ENCODE measurements at places on chromosomes 3 and 15.

- DNase-seq, result no peak
Observed at GRCh38 chr3:32077260-32078084, 28.9 kb upstream of the GPD1L start.

DNA sequence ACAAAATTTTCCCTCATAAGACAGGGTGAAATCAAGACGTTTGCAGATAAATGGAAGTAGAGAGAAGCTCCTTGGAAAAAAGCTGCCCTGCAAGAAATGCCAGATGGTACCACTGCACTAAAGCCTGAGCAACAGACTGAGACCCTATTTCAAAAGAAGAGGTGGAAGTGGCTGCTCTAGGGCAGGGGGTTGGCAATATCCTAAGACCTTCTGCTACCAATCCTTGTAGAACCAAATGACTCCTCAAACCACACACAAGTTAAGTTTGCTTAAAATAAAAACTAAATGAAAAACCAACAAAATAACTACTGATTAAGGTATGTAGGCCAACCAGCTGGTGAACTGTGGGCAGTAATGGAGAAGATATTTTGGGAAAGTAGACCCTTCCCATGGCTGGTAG lies 21.3 kb downstream of the RAB43 start:
- no peak for DNase-seq

DNA sequence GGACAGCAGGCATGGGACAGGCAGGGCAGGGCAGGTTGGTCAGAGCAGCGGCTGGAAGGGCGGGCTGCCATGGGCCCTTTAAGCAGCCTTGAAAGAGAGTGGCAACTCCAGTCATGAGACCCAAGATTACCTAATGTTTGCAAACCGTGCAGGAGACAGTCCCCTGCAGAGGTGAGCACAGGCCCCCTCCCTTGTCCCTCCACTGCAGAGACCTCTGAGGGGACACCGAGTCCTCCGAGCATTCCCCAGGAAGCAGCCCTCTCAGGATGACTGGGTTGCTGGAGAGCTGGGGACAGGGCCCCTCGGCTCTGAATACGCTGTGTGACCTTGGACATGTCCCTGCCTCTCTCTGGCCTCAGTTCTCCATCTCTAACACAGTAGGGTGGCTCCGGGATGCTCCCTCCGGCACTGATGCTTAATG lies 81.4 kb downstream of the IQSEC1 start:
- no peak for DNase-seq

DNA sequence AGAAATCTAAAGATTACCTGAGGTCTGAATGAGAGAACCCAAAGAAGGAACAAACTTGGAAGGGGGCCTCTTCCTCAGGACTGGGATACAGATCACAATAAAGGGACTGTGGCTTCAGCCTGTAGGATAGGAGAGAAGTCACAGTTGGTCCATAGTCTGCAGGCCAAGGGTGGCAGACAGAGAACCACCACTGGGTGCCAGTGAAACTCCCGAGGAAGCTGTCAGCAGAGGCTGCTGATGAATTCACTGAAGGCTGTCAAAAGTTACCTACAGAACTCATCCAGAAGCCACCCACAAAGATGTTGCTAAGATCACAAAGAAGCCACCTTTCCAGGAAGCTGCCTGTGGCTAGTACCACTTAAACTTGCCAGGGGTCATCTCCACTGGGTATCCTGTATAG lies 78.5 kb downstream of the TMCO5A start:
- DNase-seq, result no peak

DNA sequence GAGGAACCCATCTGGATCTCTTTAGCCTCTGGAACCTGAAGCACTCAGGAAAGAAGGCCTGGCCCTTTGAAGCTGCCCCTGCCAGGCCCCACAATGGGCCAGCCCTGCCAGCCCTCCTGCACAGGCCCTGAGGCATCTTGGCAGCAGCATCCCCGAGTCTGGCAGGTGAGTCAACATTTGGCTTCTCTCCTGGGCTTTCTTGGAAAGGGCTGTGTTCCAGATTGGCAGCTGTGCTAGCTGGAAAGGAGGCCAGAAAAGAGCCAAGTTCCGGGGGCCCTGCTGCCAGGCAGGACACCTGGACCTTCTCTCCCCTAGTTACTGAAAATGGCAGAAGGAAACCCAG lies 187.2 kb downstream of the SHQ1 start:
- DNase-seq, result no peak

- peak; percentile 12 for DNase-seq
Observed at GRCh38 chr15:52463638-52464037, 65.0 kb downstream of the MYO5A start.
